ENCODE measurements at places on chromosomes 4 and X.

- no peak for DNase-seq
These were observed 23.4 kb downstream of the FBXW7 start for GRCh38 chr4:152512483-152512882.

- peak; percentile 12 for DNase-seq
These were observed 55.1 kb upstream of the PGAM4 start for GRCh38 chrX:78024349-78025059.

DNA sequence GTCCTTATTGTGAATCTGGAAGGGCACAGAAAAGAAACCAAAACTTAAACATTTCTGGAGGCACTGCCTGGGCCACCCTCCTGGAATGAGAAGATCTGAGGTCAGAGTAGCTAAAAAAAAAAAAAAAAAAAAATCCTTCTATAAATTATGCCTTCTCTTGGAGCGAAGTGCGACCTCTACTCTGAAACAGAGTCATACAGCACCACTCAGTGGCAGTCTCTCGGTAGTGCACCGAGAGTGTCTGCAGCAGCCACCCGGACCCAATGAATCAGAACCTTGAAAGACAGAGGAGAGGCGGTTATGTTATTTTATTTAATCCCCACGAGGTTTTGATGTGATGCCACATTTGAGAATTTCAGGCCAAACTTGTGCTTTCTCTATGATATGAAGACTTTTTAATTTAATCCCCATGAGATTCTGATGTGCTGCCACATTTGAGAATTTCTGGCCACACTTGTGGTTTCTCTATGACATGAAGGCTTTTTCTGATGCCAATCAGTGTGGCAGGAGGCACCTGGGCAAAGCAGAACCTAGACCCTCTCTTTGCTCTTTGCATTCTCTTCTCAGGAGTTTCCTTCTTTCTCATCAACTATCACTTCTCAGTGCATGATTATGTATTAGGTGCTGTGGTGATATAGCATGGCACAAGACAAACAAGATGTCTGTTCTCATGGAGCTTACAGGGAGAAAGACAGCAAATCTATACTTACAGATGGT is 5.6 kb upstream of the CT47C1 start:
- peak; percentile 38 for DNase-seq

- no peak for DNase-seq
These were observed 74.1 kb downstream of the BANK1 start for GRCh38 chr4:101864660-101865059.

GRCh38 chrX:108735679-108736508 is 469 bp downstream of the IRS4 start:
- DNase-seq = peak; percentile 71

- no peak for DNase-seq
These were observed 279.6 kb upstream of the CLNK start for GRCh38 chr4:10963958-10964703.

Measured in NCI-H1417 (cell line).